Fibroblast of gingiva (primary cell): ENCODE measurements at places on chromosomes 4 and X.

DNA sequence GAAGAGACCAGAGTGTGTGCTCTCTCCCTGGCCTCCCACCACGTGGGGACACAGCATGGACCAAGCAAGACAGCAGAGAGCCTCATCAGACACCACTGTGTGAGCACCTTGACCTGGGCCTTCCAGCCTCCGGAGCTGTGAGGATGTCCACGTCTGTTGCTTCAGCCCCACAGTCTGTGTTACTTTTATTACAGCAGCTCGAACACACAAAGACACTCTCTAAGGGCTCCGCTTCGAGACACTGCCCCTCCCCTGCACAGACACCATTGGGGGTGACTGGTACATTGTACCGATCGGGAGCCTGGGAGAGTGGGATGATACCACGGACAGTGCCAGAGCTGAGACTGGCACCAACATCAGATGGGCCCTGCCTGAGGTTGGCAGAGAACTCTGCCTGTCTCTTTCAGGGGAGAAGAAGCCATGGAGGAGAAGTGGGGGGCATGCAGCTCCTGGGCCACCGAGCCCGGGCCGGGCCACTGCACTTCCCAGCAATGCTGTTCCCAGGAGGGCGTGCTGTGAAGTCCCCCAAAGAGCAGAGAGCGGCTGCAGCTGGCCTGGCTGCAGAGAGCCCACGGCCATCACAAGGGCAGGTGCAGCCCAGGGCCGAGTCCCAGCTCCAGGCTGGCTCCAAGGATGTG, 48.1 kb upstream of the HMX1 start:
- DNase-seq = no peak

DNA sequence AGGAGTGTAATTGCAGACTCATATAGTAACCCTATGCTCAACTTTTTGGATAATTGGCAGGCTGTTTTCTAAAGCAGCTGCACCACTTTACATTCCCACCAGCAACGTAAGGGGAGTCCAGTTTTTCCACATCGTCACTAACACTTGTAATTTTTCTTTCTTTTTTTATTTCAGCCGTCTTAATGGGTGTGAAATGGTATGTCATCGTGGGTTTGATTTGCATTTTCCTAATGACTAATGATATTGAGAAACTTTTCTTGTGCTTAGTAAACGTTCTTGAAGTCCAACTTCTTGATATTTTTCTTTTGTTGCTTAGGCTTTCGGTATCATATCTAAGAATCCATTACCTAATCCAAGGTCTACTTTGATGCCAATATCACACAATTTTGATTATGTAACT, 95.3 kb upstream of the IL1RAPL1 start:
- no peak for DNase-seq

- no peak for DNase-seq
Observed at GRCh38 chrX:103215425-103215991, 600 bp downstream of the BEX4 start.

DNA sequence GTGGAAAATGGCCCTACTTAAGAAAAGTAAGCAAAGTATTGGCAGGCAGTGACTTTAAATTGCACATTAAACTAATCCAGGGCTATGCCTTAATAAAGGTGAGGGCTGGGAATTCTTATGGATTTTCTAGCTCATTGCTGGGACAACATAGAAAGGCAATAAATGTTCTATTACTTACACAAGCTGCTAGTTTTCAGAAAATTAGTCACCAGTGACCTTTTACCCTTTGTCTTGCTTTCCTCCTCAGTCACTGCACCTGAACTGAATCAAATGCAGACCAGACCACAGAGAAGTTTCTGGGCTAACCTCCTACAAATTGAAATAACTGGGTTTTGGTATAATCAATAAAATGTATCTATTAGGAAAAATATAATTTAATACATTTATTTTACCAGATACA, 694.4 kb upstream of the FAM241A start:
- no peak for DNase-seq

GRCh38 chr4:45350438-45350837, 624.1 kb upstream of the GNPDA2 start:
- no peak for DNase-seq

GRCh38 chrX:29382811-29383210, 795.6 kb downstream of the IL1RAPL1 start:
- no peak for DNase-seq

DNA sequence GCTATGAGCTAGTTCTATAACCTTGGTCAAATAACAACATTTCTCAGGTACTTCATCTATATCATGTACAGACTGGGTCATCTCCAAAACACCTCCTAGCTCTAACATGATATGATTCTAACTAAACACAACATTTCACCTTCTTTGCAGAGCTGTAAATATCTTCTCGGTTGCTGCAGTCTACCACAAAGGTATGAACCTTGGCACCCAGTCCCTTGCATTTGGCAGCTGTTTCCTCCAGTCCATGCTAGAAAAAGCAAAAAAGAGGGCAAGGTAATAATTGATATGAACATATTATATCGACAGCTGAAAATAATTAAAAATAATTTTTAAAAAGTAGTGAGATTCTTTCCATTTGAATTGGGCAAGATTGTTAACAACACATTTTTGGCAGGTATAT, 8.9 kb downstream of the HSD17B11 start:
- DNase-seq = no peak

GRCh38 chr4:34950926-34951325, 1293.4 kb downstream of the ARAP2 start:
- DNase-seq = no peak

DNA sequence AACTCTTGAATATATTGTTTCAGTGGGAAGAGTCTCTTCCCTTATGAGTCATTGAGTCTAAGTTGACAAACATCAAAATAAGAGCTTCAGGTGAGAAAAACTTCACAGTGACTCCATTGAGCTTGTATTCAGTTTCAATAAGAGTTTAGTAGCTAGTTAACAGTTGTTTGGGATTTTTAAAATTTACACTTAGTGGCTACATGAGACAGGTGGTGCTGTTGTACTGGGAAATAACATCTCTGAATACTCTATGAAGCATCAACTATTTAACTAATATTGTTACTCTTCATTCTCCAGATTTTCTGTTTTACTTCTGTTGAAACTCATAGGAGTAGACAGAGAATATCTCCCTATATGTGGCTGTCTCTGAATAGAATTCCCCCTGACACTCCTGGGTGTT, 1609.1 kb downstream of the C4orf33 start:
- DNase-seq = no peak

GRCh38 chr4:140816806-140817510, 60.8 kb upstream of the TBC1D9 start:
- no peak for DNase-seq

DNA sequence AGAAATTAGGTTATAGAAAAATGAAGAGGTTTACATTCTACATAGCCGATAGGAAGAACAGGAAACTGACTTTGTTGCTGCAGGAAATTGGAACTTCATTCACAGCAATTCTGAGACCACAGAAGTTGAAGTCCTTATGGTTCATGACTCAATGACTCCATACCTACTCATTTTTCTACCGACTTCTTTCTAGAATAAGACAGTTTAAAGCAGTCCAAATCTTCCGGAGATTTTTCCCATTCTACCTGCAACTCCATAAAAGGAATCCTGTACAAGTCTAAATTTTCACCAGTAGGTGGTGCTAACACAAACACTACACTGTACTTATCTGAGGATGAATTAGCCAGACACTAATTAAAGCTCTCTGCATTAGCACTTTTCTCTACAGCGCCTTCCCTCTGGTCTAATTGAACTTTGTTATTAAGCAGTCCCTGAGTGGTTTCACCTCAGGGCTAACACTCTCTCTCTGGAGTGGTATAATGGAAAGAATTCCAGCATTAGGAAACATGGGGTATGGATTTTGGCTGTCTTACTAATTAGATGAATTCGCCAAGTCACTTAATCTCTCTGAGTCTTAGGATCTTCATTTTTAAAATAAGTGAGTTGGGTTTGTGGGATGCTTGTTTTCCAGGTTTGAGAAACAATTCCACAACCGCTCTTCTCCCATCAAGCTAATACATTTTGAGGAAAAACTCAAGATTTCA, 167.9 kb downstream of the SMIM20 start:
- peak; percentile 31 for DNase-seq
